ENCODE measurements at places on chromosomes 2 and 18.

DNA sequence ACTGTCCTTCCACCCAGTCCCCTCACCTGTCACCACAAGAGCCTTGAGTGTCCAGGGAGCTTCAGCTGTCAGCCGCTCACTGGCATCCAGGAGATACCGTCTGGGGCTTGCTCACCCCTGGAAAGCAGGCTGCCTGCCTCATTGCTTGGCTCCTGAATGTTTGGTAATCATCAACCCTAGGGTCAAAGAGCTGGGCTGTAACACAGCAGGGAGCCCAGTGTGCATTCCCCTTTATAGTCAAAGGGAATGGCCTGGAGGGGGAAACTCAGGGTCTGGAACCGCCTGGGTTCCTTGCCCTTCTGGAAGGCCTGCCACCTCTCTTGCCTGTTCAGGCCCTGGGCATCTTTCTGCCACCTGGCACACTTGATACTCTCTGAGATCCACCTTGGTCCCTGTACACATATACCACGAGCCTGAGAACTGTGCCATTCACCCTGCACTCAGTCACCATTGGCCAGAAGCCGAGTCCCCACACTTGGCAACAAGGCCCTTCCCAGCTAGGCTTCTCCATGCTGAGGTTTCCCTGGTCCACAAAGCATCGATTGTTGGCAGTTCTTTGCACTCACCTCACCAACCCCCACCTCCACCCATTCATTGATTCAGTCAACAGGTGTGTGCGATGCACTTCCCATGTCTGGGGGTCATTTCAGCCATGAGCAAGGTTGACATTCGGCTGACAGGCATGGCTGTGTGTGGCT lies 35.0 kb downstream of the TPRKB start:
- no peak for DNase-seq

DNA sequence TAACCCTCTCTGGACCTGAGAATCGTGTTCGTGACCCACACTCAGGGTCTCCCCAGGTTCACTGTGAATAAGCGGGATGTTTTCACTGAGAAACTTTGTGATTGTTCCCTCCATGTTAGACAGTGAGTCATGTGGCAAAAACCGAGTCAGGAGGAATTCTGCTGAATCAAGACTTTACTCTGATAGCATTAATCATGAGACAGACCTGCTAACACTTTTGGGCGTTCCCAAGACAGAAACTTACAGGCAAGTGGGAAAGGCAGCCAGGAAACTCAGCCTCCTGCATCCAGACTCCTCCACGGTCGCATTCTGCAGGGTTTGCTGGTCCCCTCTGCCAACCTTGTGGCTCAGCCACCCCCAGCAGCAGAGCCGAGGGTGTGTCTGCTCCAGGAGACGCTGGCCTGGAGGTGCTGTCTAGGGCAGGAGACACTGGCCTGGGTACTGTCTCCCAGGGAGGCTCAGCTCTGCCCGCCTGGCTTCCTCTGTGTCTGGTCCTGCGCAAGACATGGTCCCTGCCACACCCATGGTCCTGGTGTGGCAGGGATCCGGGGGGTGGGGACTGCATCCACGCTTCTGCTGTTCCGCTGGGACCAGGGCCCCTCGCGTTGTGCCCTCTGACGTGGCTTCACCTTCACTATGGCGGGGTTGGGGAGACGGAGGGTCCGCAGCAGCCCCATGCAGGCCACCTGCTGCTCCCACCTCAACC lies 177.4 kb downstream of the TWIST2 start:
- no peak for DNase-seq

DNA sequence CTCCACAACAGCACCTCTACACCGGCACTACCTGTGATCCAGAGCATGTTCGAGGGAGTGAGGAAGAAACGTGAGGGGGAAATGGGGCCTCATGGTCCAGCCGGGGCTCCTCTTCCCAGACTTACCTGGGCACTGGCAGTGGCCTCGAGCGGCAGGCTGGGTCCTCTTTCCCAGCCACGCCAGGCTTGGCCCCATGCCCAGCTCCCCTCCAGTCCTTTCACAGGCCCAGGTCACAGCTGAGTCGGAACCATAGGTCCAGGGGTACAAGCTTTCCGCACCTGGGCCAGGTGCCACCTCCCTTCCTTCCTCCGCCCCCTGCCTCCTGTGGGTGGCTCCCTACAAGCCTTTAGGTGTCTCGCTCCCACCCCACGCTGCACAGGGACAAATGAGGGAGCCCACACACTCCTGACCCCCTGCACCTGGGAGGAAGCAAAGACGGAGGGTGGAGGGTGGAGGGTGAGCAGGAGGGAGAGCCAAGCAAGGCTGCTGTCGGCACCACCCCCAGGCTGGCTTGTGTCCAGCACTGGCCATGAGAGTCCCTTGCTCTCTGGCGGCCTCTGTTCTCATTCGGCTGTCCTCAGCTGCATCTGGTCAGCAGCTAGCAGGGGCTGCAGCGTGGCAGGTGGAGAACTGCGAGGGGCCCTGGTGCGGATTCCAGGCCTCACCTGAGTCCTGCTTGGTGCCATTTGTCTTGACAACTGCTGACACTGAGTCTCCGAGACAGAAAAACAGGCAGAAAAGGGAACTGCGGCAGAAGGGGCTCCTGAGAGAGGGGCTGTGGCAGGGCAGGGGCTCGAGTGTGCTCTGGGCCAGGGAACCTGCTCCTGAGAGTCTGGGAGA lies 26.8 kb downstream of the ADRA2B start:
- no peak for DNase-seq

GRCh38 chr2:232652505-232652851 lies 19.1 kb downstream of the EFHD1 start:
- DNase-seq = no peak

DNA sequence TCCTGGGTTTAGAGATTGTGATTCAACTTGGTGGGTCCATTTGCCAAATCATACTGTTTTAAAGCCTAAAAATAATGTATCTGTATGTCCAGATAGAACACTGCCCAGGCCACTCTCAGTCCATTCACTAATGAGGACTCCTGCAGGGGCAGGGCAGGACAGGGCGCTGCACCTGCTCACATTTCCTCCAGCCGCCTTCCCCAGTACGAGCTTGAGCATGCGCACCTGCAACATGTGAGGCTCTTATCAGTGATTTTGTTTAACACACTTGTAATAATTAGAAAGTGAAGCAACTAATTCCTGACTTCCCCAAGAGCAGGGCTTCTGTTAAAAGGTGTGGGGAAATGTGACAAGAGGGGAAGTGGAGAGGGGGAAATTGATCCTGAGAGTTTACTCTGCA lies 89.7 kb downstream of the AFF3 start:
- no peak for DNase-seq

- no peak for DNase-seq
Observed at GRCh38 chr2:224924631-224925030, 117.6 kb downstream of the DOCK10 start.

- DNase-seq = no peak
Observed at GRCh38 chr2:228675091-228675490, 493.6 kb upstream of the SPHKAP start.

DNA sequence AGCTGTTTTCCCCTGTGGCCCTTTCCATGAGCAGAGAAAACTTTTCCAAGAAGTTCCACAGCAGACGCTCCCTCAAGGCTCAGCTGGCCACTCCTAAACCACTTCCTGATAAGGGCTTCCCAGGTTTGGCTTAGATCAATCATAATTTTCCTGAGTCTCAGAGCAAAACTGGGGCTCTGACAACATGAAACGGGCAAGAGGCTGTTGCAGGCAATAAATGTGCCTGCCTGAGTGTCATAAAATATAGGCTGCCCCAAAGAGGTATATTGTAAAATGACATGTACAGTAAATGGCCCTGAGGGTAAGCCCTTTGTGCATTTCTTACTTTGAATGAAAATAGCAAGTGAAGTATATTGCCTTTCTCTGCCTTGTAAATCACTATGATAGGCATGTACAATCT lies 105.6 kb upstream of the UXS1 start:
- DNase-seq = no peak

DNA sequence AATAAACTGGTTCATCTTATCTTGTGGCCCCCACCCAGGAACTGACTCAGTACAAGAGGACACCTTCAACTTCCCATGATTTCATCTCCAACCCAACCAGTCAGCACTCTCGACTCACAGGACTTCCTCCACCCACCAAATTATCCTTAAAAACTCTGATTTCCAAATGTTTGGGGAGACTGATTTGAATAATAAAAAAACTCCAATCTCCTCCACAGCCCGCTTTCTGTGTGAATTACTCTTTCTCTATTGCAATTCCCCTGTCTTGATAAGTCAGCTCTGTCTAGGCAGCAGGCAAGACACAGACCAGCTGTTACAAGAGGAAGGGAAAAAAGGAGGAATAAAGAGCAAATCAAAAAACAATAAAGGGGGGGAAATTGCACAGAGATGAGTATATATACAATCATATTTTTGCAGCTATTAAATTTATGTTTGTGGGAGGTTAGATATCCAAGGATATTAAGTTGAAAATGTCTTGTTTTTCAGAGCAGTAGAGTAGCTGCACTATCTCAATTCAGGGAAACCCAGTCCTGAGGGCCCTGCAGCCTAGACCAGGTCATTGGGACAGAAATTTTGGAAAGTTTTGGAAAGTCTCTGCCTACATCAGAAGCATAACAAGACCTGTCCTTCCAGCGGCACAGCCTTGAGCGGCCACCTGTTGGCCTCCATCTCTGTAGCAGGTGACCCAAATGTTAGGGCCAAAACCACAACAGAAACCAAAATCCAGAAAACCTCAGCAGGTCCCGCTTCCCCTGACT lies 32.8 kb upstream of the SIGLEC15 start:
- no peak for DNase-seq

GRCh38 chr2:239264492-239264837 lies 136.4 kb downstream of the HDAC4 start:
- no peak for DNase-seq

DNA sequence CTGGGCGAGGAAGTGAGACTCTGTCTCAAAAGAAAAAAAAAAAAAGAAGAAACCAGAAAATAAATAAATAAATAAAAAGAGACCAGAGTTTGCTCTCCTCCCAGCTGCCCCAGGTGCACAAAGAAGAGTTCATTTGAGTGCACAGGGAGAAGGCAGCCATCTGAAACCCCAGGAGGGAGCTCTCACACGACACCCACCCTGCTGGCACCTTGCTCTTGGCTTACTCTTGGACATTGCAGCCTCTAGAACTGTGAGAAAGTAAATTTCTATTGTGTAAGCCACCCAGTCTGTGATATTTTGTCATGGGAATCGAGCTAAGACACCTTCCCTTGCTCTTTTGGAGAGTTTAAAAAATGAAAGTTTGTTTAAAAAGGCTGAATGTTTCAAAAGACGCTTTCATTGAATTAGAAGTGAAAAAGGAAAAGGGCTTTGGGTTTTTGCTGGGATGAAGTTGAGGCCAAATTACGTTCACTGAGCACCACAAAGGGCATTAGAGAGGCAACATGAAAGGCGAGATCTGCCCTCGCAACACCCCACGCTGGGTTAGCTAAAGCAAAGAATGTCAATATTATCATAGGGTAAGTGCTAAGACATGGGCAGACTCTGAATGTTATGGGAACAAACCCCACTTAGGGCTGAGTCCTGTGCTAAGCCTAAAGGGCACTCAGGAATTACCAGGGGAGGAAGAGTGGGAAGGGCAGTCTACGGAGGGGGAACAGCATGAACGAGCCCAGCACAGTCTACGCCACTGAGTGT lies 128.9 kb upstream of the RIOK3 start:
- no peak for DNase-seq

- peak; percentile 34 for DNase-seq
Observed at GRCh38 chr2:68319398-68320117, at the start of gene CNRIP1. TSS of gene CNRIP1 (minus strand) at chr2:68319949. CDS start at chr2:68319400, 549 bp downstream.

GRCh38 chr2:20469595-20469994 lies 22.7 kb downstream of the RHOB start:
- DNase-seq = no peak

DNA sequence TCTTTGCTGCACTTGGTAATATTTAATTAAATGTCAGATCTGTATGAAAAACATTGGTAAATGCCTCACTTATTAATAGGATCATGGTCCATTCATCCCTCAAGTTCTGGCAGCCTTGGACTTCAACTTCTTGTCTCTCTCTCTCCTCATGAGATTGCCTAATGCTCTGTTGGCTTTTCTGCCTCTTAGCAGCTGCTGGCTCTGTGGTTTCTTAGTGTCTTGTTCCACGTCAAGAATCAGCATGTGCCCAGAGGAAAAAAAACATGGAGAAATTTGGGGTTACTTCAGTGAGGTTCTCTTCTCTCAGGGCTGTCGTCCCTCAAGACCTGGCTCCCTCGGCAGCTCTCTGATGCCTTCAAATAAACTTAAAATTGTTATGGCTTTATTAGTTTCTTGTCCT lies 75.4 kb downstream of the TAF4B start:
- DNase-seq = no peak

All from hematopoietic multipotent progenitor cell (in vitro differentiated cells).